ENCODE measurements at places on chromosomes 5 and 9.

DNA sequence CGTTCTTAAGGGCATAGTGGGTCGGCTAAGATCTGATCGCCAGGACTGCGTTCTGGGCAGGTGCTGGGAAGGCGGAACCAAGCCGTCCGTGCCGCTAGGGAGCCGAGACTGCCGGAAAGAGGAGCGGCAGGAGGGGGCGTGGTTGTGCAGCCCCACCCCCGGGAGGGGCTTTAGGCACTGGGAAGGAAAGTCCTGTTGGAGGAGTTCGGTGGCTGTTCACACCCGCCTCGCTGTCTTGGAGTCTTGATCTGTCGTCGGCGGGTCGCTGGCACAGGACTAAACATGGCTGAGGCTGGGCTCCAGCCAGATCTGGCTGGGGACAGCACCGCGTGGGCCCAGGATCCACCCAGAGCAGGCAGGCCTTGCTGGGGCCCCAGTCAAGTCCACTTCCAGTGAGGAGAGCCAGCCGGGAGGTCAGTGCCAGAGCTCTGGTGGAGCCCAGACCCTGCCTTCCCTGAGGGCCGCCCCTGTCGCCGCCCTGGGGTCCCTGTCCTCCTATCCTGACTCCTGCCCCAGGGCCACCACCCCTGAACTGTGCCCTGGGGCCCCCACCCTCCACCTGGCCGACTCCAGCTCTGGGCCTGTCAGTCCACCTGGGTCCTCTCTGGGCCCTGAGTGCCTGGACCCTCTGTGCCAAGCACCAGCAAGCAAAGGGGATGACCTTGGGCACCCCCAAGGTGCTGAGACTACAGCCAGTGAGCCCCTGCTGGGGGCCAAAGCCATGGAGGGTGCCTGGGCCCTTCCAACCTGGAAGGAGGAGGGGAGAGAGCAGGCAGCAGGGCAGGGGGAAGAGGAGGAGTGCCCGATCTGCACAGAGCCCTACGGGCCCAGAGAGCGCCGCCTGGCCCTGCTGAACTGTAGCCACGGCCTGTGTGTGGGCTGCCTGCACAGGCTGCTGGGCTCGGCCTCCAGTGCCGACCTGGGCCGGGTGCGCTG lies 4.5 kb downstream of the RNF208 start:
- no peak for DNase-seq

DNA sequence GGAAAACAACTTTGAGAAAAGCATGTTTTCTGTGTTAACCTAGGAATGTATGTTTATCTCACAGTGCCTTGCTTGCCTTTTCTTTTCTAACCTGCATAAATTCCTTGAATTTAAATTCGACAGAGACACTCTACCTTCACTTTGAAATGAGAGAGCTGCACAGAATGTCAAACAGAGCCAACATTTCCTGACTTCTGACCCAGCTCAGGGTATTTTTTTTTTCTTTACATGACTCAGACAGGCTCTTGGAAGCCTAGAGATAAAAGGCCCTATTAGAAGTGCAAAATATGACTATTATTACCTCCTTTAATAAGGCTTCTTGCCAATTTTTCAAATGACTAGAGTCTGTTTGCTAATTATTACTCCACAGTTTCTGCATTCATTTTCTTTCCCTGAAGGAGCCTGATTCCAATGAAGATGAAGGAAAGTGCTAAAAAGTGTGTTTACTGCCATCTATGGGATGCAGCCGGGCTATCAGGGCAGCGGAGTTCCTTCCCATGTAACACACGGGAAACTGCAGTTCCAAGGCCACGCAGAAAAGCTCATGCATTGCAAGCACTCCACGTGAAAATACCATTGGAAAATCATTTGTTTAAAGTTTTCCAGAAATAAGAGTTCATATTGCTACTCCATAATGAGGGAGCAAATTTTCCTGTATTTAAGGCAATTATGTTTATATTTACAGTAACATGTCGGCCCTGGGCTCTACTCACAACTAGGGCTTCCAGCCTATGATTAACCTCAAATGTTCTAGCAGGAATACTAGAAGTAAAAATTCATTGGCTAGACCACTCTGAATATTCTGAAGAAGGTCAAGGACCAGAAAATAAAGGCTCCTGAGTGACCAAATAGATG lies 485.6 kb downstream of the ZSWIM6 start:
- peak; percentile 16 for DNase-seq

GRCh38 chr5:7597059-7597642 lies 201.2 kb downstream of the ADCY2 start:
- DNase-seq: no peak

DNA sequence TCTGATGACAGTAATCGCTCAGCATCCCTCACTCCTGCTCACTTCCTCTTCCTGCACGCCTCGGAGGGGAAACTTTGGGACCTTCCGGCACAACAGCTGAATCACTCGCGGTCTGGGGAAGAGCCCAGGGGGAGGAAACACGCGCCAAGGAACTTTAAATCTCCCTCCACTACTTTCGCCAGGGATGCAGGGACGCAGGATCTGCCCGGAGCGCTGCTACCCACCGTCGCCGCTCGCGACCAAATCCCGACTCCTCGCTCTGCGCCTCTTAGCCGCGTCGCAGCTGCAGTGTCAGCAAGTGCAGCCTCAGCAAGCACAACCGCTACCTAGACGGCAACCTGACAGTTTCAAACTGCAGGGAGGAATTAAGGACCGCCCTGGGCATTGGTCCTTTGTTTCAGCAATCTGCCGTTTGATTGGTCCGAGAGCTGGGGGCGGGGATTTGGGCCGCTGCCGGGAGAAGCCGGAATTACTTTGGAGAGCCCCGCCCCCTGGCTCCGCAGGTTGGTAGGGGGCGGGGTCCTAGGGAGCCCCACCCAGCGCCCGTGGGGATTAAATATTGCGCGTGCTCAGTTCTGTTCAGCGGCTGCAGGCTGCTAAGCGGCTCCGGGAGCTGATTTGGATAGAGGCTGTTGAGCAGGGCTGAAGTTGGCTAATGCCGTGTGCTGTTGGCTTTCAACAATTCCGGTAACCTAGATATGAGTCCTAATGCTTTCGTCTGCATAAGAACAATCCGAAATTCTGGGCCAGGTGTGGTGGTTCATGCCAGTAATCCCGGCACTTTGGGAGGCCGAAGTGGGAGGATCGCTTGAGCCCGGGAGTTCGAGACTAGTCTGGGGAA lies at the start of gene POC5:
POC5 (minus strand) TSS at position 356 of the 841 bp plus-strand sequence. CDS start 4,500 bp downstream, outside the sequence.
- peak; percentile 88 for DNase-seq

DNA sequence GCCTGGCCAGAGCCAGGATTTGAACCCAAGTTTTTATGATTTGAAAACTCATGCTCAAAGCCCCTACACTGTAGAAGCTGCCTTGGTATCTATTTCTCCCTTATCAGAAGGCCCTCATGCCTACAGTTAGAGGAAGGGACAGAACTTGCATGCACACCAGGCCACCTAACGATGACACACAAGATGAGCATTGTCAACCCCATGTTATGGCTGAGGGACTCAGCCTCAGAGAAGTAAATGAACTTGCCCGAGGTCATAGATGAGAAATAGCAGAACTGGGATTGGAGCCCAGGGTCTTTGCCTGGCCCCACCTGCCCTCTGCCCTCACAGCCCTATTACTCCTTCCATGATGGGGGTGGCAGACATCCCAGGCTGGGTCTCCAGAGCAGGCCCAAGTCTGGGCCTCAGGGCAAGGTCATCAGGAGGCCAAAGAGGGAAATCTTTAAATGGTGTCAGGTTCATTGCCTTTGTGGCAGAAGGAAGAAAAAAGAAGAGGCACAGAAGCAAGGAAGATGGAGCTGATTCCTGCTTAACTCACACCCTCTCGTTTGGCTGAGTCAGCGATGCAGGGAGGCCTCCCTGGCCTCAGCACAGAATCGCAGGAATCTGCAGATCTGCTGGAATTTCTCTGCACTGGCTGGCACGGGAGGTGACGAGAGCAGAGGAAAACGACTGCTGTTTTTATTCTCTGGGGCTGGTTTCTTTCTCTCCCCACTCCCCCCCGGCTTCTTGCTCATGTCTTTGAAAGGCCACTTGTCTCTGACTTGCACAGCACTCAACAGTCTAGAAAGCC lies 20.6 kb upstream of the CRB2 start:
- peak; percentile 56 for DNase-seq

GRCh38 chr9:78626971-78627370 lies 330.0 kb downstream of the PSAT1 start:
- DNase-seq: no peak

DNA sequence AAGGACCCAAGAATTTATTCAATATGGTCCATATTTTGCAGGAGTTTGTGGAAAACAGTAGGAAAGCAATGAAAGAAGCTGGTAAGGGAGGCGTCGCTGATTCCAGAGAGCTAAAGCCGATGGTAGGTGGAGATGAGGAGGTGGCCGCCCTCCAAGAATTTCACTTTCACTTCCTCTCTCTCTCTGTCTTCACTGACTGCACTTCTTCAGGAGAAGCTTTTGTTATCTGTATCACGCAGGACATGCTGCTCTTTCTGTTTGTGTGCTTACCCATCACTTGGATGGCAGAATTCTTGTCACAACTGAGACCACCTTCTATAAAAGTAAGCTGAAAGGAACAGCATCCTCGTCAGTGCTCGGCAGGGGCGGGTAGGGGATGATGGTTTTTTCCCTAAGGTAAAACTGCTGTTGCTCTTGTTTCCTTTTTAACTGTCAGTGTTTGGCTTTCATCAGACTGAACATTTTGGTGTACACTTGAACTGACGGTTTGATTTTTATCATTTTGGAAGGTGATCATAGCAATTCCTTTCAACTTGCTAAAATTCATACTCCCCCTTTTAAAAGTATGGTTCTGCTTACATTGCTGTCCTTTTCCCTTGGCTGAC lies 62.4 kb upstream of the FSD1L start:
- no peak for DNase-seq

DNA sequence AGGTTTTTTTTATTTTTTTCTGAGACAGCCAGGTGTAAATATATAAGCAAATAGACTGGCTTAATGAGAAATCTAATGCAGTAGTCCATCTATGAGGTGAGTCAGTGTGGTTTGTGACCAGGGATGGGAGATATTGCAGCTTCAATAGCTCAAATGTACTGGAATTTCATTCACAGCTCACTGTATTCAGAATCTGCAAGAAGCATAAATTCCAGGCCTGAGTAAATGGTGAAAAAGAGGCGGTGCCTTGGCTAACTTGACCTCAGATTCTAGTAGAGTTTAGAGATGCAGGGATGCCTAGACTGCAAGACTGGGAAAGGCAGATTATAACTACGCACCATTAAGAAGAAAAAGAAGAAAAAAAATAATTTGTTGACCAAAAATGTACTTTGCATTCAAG lies 151.9 kb upstream of the SMC2 start:
- DNase-seq: no peak

GRCh38 chr5:15798006-15798405 lies 298.0 kb downstream of the FBXL7 start:
- no peak for DNase-seq

GRCh38 chr5:156402387-156402921 lies 75.5 kb downstream of the SGCD start:
- no peak for DNase-seq

DNA sequence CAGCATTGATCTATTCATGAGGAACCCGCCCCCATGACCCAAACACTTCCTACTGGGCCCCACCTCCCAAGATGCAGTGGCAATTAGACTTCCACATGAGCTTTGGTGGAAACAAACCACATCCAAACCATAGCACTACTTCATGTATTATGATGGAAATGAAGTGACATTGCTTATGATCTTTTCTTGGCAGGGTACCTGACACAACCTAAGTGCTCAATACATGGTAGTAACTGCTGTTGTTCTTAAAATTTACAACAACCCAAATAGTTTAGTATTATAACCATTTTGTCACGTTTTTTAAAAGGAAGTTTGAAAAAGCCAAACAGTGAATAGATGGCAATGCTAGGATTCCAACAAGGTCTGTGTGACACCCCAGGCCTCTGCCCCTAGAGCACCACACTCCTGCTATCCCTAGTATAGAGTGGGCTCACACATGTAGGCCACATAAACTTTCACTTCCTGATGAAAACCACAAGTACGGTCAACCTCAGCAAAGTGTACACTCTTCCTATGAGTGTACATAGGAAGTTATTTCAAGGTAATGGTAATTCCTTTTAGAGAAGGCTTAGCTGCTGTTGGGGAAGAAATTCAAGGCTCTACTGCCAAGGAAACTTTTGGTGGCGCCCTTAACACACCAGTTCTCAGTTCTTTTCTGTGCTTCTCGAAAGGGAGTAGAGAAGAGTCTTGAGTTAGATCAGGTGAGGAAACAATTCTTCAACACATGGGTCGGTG lies 97.6 kb downstream of the ARSB start:
- DNase-seq: no peak

DNA sequence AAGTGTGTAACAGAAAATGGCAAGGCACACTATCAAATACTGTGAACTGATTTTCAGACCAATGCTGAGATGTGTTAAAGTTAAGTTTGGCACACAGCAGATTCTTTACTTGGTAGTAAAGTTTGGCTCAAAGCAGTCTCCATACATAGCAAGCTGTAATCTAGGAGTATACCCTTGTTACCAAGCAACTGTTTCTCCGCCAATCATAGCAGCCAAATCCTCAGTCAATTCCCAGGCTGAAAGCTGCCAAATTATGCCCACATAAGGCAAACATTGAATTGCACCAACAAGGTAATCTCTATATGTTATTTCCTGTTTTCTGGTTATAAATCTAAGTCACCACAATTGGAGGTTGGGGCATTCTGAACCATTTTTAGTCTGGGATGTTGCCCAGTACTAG lies 345.7 kb downstream of the DEPDC1B start:
- no peak for DNase-seq

DNA sequence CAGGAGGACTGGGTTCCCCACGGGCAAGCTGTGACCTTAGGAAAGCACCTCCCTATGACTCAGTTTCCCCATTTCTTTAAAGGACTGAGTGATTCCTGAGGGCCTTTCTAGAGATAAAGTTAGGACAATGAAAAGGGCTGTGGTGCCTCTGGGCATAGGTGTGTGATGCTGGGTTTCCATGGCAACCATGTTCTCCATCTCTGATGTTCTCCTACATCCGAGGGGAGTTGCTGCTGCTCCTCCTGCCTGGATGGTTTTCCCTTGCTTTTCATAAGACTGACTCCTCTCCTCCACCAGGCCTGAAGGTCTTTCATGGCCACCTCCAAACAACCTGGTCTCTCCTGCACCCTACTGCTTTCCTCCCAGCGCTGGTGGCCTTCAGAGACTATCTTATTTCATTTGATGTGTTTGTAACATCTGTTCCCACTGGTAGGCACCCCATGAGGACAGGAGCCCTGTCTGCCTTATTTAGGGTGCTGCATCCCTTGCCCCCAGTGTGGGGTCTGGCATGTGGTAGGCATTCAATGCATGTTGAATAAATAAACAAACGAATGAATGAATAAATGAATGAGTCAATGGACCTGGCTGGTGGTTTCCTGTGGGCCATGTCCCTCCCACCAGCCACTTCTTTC lies 112.2 kb upstream of the HAND1 start:
- DNase-seq: no peak
